ENCODE measurements at places on chromosomes 3 and 15.
A peak's percentile ranks its signal among the peaks of the same experiment; 100 is the strongest.

DNA sequence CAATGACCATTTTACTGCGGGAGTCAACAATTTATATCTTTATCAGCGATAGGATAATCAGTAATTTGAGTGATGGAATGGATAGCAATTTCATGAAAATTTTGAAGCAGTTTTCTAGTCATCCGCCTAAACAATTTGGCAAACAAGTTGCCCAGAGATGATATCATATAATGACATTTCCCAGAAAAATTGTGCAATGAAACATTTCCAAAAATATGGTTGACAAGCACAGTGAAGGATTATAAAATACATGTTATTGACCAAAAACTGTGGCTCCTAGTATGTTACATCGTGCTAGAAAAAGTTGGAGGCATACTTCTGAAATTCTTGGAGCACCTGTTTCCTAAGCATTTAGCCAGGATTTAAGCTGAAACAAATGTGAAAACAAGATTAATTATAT is 145.1 kb downstream of the GHSR start:
- no peak for DNase-seq

GRCh38 chr3:150080058-150080730 is 109.5 kb upstream of the PFN2 start:
- no peak for DNase-seq

GRCh38 chr3:128439226-128439625 is 27.5 kb downstream of the DNAJB8 start:
- DNase-seq, result no peak

DNA sequence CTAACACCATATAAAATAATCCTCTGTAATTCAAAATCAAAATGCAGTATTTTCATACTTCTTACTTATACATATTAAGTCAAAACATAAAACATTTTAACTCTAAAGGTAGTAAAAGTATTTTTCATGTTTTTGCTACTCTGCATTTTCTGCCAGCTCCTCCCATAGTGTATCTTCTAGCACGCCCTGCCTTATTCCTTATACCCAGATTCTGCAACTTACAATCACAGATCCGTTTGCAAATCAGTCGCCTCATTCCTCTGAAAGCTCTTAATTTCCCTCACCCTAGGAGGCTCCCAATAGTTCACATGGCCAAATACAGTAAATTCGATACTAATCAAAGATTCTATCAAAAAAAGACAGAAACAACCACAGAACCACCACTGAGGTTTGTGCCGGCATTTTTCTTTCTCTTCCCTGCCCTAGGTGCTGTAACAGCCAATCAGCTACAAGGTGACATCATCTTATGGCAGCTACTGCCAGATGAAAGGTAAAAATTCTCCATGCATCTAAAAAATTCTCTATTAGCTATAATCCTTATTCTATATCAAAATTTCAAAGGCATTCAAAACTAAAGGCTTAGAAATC is 72.9 kb downstream of the CLASP2 start:
- no peak for DNase-seq

DNA sequence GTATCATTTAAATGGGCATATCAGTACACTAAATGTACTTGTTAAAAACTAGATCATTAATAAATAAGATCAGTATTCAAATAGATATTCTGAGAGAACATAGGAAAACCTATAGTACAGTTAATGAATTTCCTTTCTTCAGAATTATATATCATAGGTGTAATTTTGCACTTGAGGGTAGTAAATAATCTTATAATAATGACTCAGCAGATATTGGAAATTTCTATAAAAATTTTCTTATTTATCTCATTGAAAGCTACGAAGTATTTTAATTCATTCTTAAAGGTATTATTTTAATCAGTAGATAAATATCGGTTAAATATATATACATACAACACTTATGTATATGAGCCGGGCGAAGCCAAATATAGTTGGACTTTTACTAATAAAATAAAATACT is 300.9 kb upstream of the SOX2 start:
- DNase-seq, result no peak

- DNase-seq, result peak; percentile 76
These were observed 930 bp upstream of the PPM1L start for GRCh38 chr3:160754855-160755747.

DNA sequence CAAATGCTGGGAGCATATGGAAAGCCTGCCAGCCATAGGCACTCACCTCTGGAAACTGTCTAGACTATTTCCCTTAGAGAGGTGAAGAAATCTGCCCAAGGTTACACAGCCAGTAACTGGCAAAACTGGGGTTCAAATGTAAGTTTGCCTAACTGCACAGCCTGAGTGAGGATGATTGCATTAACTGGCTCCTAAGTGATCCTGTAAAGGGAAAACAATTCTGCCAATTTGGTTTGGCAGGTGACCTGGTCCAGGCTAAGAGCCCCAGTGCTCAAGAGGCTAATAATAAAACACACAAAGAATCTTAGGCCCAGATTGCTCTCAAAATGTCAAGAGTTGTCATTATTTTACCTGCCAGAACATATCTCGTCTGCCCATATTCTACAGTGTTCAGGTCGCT is 43.9 kb upstream of the SPRED1 start:
- DNase-seq, result no peak

Data from COLO829 (cell line).